Stimulated activated CD4-positive, alpha-beta T cell treated with anti-CD3 and anti-CD28 coated beads, Interleukin-4, amount 100 ng/mL, for 1 hour (primary cell): ENCODE measurements at places on chromosomes 11 and 22.

- no peak for DNase-seq
These were observed 1.4 kb downstream of the PLXNB2 start for GRCh38 chr22:50305923-50306566.

DNA sequence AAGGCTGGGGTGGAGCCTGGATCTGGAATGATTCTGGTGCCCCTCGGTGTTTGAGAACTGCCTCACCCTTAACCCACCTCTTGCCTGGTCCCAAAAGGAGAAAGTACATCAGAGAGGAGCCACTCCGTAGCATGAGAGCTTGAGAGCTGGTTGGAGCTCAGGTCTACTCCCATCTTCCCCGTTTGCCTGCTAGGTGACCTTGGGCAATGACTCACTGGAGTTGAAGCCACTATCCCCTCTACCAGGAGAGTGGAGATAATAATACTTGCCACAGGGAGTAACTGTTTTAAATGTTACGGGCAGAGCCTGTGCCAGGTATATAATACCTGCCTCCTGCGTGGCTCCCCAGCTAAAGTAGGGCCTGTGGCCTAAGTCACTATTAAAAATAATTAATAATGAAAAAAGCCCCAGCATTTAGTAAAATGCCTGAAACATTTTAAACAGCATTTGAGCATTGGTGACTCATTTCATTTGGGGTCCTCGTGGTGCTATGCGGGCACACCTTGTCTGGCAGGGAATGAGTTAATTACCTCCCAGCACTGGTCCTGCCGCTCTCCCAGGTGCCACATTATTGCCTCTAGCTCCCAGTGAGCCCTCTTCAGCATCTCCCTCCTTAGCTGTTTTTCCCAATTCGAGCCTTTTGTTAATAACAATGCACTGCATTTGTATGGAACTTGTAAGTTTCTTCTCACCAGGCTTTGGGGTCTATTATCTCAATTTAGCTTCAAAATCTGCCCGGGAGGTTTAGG lies 22.5 kb downstream of the CYTH4 start:
- DNase-seq = no peak

DNA sequence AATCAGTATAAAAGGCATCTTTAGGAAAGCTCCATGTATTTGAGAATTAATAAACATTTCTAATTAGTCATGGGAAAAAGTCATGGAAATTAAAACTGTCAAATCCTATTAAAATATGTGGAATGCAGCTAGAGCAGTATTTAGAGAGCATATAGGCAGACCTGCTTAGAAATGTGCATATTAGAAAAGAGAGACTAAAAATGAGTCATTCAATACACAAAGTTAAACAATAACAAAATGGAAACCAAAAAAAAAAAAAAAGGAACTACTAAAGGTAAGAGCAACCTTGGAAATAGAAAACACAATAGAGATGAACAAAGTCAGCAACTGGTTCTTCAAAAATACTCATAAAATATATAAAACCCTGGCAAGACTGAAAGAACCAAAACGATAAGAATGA lies 59.7 kb upstream of the RASSF10 start:
- DNase-seq = no peak

DNA sequence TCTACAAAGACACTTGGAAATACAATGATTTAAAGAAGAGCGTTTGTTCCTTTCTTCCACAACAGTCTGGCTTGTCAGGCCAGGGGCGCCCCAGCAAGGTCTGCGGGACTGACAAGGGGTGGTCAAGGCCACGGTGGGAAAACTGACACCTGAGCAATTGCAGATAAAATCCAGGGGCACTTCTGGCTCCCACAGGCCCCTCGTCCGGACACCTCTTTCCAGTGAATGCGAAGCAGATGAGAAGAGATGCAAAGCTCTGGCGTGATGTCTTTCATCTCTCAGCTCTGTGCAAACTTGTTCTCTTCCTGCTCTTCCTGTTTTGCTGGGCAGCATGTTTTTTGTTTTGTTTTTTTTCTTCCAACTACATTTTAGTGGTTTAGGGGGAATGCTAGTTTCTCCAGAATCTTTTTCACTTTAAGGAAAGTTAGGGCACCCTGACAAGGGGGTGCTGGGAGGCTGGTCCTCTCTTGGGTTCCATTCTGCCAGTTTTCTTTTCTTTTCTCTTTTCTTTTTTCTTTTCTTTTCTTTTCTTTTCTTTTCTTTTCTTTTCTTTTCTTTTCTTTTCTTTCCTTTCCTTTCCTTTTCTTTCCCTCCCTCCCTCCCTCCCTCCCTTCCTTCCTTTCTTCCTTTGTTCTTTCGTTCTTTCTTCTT lies 11.1 kb upstream of the CBX6 start:
- DNase-seq = no peak

- DNase-seq = no peak
These were observed 272.9 kb downstream of the BRD1 start for GRCh38 chr22:49554741-49555140.

DNA sequence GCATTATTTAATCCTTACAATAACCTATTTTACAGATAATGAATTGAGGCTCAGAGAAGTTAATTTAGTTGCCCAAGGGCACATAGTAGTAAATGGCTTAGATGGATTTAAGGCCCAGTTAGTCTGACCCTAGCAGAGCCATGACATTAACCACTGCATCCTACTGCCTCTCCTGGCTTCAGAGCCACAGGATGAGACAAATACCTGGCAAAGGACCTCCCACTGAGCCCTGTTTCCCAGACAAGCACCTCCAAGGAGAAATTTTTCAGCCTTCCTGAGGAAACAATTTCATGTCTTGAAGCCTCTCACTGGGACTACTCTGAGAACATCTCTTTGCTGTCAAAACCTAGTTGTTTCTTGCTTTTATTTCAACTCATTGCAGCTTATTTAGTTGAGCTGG lies 28.4 kb downstream of the IZUMO1R start:
- no peak for DNase-seq

DNA sequence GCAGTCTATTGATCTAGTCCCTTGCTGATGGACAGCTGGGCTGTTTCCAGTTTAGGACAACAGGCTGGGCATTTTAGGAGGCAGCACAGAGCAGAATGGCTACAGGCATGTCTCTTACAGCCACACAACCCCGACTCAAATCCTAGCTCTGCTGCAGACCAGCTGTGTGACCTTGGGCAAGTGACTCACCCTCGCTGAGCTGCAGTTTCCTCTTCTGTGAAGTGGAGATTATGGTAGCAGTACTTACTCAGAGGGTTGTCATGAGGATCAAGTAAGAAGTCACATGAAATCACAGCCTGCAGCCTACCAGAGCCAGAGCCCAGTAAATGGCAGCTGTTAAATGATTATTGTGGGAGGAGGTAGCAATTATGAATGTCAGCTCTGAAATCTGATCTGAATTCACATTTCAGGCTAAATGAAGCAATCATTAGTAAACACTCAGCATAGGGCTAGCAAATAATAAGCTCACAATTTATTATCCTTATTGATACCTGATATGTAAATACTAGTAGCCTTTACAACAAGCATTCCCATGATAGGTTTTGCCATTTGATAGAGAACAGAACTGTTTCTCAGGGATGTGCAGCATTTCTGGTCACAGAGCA lies 58.9 kb downstream of the MYEOV start:
- DNase-seq = peak; percentile 49

DNA sequence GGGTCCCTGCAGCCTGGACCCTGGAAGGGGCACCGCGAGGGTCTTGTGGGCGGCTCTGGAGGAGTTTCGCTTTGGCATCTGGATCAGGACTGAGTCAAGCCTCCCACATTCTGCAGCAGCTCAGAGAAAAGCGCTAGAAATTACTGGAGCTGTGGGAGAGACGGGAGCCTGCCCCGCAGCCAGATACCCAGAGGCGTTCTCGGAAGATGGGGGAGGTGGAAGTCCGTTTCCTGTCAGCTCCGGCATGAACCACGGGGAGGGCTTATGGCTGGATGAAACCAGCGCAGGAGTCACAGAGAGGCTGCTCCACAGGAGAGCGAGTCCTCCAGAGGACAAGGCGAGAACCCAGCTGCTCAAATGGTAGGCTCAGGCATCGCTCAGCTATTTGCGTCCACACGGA lies 379.3 kb downstream of the OPCML start:
- DNase-seq = no peak

- no peak for DNase-seq
These were observed 66.9 kb downstream of the ALX4 start for GRCh38 chr11:44243086-44243485.

GRCh38 chr11:65615950-65616574 lies 486 bp downstream of the PCNX3 start:
- DNase-seq = peak; percentile 49

DNA sequence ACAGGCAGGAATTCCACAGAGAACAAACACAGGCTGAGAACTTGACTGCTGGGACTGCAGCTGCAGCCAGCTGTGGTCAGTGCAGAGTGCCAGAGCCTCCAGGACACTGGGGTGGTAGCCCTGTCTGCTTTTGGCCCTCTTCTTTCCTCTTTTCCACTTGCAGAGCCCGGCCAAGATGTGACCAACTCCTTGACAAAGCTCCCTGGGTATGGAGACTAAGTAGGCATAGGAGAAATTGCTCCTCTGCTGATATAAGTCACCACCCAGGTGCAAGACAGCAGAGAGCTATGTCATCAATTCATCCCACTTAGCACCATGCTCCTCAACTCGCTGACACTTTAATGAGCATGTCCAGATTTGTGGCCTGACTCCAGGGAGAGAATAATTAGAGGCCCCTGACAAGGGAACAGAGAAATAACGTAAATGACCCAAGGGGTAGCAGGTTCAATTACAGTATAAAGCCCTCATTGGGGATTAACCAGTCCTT lies 369.4 kb upstream of the B3GAT1 start:
- DNase-seq = no peak

GRCh38 chr11:72642884-72643522 lies 31.2 kb downstream of the PDE2A start:
- peak; percentile 69 for DNase-seq

DNA sequence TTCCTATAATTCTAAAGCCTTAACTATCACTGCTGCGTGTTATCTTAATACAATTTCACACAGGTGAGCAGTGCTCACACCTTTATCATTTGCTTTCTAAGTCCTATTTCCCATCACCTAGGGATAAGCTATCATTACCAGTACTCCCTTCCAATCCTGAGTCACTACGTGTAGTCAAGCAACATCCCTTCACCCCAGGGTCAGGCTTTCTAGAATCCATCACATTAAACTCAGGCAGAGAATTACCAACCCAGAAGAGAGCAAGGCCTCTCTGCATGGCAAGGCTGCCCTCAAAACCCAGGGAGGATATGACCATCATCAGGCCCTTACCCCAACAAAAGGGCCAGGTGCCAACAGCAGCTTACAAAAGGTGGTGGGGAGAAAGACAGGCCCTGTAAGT lies 9.8 kb downstream of the PACSIN2 start:
- no peak for DNase-seq

DNA sequence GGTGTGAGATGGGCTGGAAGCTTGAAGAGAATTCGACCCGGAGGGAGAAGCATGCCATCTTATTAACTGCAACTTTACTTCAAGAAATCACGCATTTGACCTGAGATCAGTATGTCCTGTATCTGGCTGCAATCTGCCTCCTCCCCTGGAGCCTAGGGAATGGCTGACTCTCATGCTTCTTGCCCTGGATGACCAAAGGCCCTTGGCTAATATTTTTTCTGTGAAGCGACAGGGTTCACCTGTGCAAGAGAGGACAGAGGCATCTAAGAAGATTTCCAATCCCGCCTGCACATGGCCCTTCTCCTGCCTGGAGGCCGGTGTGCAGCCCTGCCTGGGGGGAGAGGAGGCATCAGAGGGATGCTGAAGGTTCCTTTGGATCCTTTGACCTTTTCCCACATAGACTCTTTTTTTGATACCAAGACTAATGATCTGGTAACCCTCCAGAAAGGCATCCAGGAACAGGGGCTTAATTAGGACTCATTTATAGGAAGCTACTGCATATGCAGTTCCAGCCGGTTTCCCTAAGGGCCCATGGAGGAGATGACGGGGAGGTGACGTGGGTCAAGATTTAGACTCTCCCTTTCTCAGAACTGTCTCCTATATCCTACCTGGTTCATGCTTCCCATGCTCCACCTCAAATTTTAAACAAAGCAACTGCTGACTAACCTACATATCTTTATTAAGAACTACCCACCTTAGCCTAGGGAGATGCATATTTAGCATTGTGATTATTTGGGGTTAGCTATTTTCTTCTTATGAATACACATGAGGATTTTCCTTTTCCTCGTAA lies 50.8 kb downstream of the NTM start:
- no peak for DNase-seq

DNA sequence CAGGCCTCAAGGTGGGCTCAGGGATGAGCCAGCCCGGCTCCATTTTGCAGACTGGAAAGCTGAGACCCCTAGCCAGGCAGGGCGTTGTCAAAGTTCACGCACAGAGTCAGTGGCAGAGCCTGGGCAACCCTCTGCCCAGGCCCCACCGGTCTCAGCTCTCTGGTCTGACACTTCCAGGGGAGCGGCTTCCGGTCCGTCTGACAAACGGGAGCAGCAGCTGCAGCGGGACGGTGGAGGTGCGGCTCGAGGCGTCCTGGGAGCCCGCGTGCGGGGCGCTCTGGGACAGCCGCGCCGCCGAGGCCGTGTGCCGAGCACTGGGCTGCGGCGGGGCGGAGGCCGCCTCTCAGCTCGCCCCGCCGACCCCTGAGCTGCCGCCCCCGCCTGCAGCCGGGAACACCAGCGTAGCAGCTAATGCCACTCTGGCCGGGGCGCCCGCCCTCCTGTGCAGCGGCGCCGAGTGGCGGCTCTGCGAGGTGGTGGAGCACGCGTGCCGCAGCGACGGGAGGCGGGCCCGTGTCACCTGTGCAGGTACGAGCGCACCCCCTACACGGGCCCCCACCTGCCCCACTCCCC lies 36.0 kb downstream of the CD6 start:
- no peak for DNase-seq

DNA sequence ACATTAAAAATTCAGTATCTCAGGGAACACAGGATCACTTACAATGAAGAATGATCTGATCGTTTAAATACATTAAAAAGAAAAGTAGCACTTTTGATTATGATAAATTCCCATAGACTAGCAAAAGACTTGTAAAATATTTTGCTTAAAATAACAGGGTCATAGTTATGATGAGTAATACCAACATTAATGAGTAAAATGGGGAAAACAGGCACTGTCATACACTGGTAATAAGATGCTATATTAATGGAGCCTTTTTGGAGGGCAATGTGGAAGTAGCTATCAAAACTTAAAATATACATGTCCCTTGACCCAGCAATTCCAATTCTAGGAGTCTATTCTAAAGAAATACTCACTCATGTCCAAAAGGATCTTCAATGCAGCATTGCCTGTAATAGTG lies 61.8 kb upstream of the CLNS1A start:
- DNase-seq = no peak

DNA sequence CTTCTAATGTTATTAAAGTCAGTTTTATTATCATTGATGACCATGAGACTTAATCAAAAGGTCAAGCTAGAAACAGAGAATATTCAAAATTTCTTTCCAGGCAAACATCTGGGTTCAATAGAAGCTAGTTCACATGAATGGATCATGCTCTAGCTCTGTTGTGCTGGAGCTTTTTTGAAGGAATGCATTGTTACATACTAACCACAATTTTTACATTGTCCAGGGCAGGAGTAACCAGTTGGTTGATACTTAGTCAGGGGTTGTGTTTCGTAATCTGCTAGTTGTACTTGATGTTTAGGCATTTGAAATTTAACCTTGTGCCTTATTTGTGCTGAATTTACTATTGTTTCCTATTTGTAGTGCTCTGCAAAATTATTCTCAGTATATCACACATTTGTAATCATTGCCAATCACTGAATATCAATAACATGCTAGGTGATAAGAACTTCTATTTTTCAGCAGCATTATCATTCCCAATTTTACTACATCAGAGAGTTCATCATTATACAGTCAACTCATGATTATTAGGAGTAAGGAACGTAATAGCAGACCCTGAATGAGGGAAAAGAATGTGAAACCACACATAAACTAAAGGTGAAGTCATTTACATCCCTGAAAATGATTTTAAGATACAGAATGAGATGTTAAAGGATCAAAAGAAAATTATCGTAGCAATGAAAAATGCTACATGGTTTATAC lies 23.2 kb downstream of the NF2 start:
- DNase-seq = no peak
